Stomach (tissue), 19 donors: ENCODE measurements at places on chromosomes 7 and 10. TPM values are rescaled to one million over a fixed set of nuclear protein-coding genes. Genes with fewer than 3 reads are reported as not detected.

DNA sequence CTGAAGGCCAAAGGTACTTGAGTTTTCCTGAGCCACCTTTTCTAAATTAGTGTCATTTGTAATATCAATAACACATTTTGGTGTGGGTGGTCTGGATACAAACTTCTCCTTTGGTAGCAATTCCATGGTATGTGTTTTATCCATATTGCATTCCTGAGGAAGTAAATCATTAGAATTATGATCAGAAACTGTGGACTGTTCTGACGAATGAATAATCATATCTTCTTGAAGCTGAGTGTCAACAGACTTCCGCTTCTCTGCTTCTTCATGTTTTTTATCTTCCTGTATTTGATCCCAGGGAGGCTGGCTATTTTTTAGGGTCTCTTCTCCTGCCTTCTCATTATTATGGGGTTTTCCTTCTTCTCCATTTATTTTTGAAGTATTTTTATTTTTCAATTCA, 81.4 kb downstream of the NRBF2 start:
- DNase-seq = no peak

Gene LAMB1
- 85.7 TPM for total RNA-seq

Gene CRPPA
- total RNA-seq = 0.89 TPM

Gene DKK1
- total RNA-seq = not detected

Gene CDHR1
- total RNA-seq = 77.6 TPM

- DNase-seq = no peak
These were observed 7.8 kb upstream of the SEC61A2 start for GRCh38 chr10:12121673-12122072.

DNA sequence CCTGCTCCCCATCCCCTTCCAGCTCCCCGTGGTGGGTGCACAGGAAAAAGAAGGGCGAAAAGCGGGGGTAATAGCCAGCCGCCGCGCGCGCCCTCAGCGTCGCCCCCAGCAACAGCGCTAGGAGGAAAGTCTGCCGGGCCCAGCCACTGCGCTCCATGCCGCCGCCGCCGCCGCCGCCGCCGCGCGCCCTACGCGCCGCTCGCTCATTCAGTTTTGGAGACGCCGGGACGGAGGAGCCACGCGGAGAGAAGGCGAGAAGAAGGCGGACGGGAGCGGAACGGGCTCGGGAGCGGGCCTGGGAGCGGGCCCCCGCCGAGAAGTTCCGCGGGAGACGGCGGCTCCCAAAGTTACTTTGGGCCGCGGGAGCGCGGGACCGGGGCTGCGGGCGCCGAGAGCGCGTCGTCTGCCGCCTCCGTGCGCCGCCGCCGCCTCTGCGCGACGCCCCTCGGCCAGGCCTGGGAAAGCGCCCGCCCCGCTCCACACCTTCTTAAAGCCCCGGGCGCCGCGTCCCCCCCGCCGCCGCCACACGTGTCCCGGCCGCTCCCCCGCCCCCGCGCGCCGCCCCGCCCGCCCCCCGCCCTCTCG, at the start of gene RELN:
Gene RELN, minus strand, starts transcription at position 459 of the 585 bp plus-strand sequence. Its CDS starts 302 bp downstream, at position 157.
- DNase-seq = peak; percentile 74

Gene FFAR4
- total RNA-seq = 1.7 TPM

DNA sequence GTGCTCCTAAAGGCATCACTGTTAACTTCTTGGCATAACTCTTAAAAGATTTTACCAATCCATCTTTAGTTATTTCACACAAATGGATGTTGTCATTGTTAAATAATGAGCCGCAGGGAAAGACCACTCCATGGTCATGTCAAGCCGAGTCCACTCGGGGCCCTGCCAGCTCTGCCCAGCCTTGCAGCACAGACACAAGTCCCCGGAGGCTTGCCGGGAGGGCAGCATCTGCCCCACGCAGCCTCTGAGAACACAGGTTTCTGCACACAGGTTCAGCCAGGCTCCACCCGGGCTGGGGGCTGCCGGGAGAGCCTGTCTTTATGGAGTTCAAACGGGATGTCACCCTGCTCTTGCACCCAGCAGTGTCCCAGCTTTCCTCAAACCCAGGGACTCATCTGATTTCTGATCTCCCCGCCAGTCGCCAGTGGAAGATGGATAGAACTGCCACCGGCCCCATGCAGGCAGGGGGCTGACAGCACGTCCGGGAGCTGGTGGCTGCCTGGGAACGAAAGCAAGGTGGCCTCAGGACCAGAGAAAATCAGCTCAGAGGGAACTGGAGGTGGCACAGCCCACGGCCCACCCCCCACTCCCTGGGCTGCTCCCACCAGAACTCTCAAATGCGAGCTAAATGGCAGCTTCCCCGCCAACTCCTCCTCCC, 156.2 kb downstream of the TCERG1L start:
- no peak for DNase-seq

Gene PCLO
- total RNA-seq = 3.7 TPM

Gene NRP1
- 7.2 TPM for total RNA-seq

Gene UFSP1
- not detected for total RNA-seq

Gene ATG9B
- 33.0 TPM for total RNA-seq

DNA sequence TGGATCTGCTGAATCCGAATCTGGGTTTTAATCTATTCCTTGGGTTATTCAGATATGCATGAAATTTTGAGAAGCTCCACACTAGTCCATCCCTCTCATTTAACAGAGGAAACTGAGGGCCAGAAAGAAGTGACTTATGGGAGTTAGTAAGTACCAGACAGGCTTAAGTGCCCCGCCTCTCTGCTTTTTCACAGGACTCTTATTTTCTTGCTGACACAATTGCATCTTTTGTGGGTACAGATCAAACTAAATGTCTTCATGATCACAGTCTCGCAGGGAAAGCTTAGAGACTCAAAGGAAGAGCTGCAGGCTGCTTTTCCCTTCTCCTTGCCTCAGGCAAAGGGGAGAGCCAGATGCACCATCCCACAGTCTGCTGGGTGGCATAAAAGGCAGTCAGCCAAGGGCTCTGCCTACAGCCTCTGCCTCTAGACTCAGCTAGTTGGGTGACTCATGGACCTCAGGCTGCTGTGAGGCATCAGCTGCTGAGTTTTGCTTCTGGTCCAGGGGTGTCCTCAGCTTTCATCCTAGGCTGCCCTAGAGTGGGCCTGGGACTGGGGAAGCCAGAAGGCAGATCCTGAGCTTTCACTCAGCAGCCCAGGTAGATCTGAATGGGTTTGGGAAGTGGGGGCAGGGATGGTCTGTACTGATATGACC, 11.6 kb downstream of the GOLGA7B start:
- peak; percentile 26 for DNase-seq

- DNase-seq = no peak
These were observed 13.9 kb downstream of the ARHGAP19 start for GRCh38 chr10:97278491-97278989.

- DNase-seq = no peak
These were observed 31.5 kb downstream of the PANK1 start for GRCh38 chr10:89613582-89613981.

DNA sequence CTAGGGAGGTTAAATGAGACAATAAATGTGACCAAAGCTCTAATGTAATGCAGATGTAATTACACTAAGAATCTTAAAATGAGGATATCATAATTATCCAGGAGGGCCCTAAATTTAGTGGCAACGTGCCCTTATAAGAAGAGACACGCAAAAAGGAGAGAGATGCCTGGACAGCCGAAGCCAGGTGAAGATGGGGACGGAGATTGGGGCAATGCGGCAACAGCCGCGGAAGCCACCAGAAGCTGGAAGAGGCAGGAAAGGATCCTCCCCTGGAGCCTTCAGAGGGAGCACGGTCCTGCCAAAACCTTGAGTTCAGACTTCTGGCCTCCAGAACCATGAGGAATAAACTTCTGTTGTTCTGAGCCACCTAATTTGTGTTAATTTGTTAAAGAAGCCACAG, 25.3 kb upstream of the C10orf71 start:
- no peak for DNase-seq

GRCh38 chr7:55591282-55591931, 19.1 kb upstream of the VOPP1 start:
- no peak for DNase-seq

DNA sequence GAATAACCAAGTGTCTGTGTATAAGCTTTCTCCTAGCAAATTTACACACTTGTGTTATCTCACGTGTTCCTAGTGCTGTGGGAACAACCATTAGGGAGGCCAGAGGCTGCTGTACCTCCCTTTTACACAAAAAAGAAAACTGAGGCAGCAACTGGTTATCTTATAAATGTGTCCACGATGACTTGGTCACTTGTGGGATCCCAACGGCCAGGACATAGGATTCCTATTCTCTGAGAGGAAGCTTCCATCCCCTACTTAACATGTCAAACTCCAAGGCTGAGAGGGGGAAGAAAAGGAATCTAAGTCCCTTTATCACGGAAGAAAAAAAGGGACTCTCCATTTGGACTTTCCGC, 484 bp downstream of the ZNF438 start:
- DNase-seq = no peak

DNA sequence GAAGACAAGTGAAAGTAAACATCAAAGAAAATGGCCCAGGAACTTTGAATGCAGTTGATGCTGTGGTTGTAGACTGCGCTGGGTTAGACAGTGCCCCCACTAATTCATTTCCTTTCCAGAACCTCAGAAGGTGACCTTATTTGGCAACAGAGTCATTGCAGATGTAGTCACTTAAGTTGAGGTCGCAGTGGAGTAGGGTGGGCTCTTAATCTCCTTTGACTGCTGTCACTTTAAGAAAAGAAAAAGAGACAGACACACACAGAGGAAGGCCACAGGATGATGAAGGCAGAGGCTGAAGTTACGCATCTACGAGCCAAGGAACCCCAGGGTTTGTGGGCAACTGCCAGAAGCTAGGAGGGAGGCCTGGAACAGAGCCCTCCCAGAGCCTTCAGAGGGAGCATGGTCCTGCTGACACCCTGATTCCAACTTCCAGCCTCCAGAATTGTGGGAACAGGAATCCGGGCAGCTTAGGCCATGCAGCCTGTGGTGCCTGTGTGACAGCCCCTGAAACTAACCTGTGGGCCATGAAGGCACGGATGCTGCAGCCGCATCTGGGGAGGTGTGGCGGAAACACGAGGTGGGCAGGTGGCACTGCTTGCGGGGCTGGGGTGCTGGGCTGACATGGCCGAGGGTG, 107.6 kb downstream of the PRKAG2 start:
- DNase-seq = no peak

DNA sequence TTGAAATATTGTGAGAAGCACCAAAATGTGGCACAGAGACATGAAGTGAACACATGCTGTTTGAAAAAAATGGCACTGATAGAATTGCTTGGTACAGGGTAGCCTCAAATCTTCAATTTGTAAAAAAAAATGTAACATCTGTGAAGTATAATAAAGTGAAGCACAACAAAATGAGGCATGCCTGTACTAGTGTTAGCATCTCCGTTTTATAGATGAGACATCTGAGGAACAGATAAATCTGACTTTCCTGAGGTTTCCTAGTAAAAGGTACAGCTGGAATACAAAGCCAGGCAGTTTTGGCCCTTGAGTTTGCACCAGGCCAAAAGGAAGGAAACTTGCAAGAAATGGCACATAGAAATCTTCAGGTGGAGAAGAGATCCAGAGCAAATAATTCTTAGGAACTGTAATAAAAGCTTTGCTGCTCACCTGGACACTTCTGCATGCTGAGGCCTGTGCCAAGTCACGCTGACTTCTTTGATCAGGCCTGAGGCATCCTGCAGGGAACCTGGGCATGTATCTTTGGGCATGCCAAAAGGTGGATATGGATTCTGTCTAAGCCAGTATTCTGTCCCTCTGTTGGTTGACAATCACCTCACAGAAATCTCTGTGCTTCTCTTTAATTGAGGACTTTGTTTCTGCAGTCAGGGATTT, 251.5 kb upstream of the PLPP4 start:
- no peak for DNase-seq

Gene TRIM74
- not detected for total RNA-seq

DNA sequence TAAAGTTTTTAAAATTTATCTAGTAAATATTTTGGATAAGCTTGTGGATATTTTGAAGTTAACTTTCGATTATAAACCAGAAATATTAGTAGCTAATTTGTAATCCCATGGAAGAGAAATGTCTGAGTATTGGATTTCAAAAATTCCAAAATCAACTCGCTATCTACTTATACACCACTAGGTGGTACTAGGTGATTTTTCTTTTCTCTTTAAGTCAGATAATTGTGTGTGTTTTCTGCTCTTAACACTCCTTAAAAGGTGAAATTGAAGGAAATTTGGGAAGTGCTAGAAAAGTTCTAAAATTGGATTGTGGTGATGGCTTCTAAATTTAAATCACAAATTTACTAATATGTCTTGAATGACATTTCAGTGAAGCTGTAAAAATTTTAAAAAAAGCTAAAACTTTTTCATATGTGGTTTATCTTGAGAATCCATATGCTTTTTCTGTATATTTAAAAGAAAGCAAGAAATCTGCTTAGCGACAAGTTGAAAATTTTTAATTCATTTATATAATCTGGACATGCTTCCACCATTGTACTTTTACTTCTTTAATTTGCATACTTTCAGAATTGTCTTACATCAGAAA, 90.2 kb downstream of the IPMK start:
- no peak for DNase-seq

Gene KCND2
- total RNA-seq = not detected

Gene BICC1
- total RNA-seq = 4.1 TPM

GRCh38 chr10:36097696-36098095, 455.6 kb upstream of the FZD8 start:
- no peak for DNase-seq

DNA sequence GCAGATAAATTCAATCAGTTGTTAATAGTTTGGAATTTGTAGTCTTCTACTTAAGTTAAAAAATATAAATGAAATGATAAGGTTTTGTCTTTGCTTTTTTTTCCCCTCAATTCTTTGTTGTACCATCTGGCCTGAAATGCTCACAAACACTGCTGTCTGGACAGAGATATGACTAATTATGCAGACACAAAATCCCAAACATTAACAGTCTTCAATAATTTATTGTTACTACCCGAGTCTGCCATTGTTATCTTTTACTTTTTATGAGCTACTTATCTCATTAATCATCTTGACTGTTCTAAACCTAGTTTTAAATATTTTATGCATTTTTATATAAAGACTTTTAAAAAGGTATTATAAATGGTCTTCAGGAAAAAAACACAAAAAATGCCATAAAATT, 64.7 kb upstream of the THSD7A start:
- no peak for DNase-seq

- no peak for DNase-seq
These were observed 75.9 kb downstream of the LMBR1 start for GRCh38 chr7:156816943-156817572.

- DNase-seq = peak; percentile 46
These were observed 377.6 kb downstream of the PHTF2 start for GRCh38 chr7:78176171-78176570.

Gene GOLGA7B
- total RNA-seq = 1.8 TPM

Gene GALNT17
- not detected for total RNA-seq

Gene ALDH18A1
- 87.6 TPM for total RNA-seq
